ENCODE measurements at places on chromosomes 7 and 10.

GRCh38 chr7:102912742-102913141 is at the start of gene LRRC17:
TSS of gene LRRC17 (plus strand) at chr7:102913000. CDS start at chr7:102933914, 20,914 bp downstream.
- DNase-seq: peak; percentile 60

GRCh38 chr10:4243651-4244050 is 458.6 kb upstream of the KLF6 start:
- DNase-seq: no peak

GRCh38 chr7:28649811-28650210 is 237.5 kb downstream of the CREB5 start:
- DNase-seq: no peak

- no peak for DNase-seq
Observed at GRCh38 chr10:102090772-102091171, 25.6 kb downstream of the HPS6 start.

GRCh38 chr10:91575044-91575610 is 57.7 kb downstream of the PPP1R3C start:
- no peak for DNase-seq

DNA sequence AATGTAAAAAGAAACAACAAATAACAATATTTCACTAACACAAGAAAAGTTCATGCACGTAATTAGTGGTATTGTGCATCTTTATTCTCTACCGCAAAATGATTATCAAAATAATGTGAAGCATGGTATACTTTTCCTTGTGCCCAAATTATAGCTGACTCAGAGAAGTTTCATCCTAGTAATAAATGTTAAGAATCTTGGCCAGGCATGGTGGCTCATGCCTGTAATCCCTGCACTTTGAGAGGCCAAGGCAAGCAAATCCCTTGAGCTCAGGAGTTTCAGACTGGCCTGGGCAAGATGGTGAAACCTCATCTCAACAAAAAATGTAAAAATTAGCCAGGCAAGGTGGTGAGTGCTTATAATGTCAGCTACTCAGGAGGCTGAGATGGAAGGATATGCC is 105.0 kb downstream of the KMT2C start:
- DNase-seq: no peak

- no peak for DNase-seq
Observed at GRCh38 chr7:134669845-134670373, 23.3 kb downstream of the BPGM start.

GRCh38 chr10:89206402-89207180 is 526 bp downstream of the CH25H start:
- DNase-seq: no peak

DNA sequence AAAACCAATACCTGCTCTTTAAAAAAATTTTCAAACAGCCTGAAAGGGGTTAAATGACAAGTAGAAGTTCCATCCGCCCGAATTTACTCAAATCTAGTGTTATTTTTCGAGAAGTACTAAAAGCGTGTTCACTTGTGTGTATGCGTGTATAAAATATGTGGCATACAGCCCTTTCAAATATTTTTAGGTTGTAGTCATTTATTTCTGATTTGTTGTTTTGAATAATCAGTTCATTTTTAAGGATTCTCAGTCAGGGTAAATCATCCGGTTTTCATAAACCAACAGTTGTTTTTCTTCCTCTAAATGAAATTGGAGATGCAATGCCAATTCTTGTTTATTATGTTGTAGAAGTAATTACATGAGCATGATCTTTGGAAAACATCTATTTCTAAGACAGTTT is 6.9 kb upstream of the SUN1 start:
- DNase-seq: no peak

- DNase-seq: no peak
Observed at GRCh38 chr10:97165499-97165898, 20.3 kb downstream of the SLIT1 start.

DNA sequence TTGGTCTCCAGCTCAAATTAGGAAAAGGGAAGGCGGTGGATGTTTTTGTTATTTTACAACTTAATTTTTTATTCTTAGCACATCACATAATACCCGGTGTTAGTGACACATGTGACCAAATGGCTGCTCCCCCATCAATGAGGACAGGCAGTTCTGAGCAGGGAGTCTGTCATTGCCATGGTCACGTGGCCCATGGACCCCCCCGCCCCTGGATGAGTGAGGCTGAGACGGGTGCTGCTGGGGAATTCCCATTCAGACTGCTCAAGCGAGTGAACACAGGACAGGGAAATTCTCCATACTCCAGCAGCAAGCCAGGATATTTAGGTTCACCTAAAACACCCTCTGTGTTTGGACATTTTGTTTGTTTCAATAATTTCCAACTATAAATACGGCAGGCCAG is 34.7 kb upstream of the SLC35B4 start:
- no peak for DNase-seq

DNA sequence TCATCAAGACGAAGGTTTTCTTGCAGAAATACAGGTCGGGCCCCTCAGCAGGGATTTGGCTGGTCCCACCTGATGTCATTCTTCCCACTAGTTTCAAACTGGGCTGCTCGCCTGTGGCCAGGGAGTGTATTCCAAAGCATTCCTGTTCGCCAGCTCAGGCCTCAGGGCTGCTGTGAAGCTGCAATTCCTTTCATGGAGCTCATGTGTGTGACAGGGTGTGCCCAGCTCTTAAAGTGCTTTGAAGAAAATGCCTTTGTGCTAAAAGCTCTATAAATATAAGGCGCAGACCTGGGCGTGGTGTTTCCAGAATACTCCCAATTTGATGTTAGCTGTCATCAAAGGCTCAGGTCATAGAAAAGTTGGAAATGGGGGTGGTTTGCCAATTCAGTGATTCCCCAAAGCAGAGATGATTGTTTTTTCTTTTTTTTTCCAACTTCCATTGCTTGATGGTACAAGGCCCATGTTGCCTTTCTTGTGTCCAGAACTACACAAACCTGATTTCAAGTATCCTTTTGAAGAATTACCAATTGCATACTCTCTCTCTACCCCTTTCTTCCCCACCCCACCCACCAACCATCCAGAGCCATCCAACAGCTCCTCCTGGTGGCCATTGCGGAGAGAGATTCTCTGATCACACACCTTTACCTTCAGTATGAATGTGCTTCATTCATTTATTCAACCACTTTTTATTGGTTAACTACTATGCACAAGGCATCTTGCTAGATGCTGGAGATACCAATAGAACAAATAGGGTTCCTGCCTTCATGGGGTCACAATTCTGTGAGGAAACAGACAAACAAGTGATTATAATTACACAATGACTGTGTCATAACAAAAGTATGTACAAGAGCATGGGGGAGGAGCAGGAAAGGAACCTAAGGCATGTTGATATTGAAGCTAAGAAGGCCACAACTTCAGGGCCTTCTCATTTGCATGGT is 297.3 kb upstream of the LYZL1 start:
- peak; percentile 53 for DNase-seq

GRCh38 chr7:36039243-36039642 is 113.8 kb upstream of the EEPD1 start:
- no peak for DNase-seq

DNA sequence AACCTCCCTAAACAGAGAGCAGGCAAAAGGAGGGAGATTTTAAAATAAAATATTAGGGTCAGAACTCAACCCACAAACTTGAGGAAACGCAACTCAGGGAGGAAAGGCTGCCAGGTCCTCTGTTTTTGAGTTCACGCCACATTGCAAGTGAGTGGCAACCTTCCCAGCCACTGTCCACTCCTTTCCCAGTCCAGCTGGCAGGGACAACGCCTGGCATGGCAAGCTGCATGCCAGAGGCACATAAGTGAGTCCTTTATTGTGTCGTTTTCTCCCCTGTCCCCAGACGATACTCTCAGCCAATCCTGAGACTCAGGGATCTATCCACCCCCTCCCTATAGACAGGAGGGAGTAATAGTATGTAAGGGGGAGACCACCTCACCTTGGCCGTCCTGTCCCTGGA is 22.4 kb downstream of the FBXW4 start:
- no peak for DNase-seq

- DNase-seq: no peak
Observed at GRCh38 chr10:114576716-114577115, 81.4 kb downstream of the ABLIM1 start.

DNA sequence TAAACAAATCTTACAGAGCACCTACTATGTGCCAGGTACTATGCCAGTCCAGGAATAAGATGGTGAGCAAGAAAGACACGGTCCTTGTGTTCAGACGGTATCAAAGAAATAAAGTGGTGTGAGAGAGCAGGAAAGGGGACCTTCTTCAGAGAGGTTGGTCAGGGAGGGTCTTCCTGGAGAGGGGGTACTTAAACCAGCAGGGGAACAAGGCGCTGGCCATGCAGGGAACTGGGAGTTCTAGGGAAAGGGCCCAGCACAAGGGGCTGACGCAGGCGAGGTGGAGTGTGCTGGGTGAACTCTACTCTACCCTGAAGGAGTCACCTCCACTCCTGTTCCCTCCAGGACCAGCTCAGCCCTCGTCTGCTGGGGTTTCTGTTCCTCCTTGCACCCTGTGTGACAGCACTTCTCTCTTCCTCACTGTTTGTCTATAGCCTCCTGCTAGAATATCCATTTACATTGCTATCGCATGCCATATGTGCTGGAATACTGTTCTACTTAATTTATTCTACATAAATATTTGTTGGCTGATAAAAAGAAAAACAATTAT is 73.5 kb downstream of the AOAH start:
- no peak for DNase-seq

DNA sequence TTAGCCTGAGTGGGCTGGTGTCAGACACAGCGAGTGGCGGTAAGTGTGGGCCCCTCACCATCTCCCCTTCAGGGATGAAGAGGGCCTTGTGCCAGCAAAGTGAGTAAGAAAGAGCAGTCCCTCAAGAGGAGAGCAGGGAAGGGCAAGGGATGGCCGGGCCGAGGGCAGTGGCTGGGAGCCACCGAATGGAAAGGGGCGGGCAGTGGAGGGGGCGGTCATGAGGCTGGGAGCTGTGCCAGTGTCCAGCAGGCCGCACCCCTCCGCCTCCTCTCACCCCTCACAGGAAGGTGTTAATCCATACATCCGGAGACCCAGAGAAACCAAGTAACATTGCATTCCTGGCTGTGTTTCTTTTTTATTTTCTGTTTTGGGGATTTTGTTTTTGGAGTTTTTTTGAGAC is 28.6 kb upstream of the RASGEF1A start:
- no peak for DNase-seq

DNA sequence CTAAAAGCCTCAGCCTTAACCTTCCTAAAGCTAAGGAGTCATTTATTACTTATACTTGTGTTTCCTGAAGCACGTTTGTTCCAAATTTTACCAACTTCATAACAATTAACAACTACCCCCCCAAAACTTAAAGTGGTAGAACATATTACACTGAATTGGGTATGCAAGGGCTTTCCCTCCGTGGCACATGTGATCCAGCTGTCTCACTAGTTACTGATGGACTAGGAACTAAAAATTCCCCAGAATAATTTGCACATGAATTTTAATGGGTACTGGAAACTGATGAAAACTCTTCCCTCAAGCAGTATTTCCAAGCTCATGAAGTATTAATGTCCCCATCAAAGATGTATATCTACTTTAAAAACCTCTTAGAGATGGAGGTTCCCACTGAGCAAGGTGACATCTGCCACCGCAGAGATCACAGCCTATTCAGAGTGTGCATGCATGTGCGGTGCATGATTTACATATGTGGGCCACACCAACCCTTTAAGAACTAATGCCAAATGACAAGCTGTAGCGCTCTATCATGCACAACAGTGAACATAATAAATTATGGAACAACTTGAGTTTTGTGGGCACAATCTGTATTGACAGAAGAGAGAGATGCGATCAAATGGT is 139.9 kb upstream of the ADCY1 start:
- no peak for DNase-seq

- no peak for DNase-seq
Observed at GRCh38 chr10:62237966-62238365, 30.7 kb downstream of the RTKN2 start.

GRCh38 chr10:21715531-21716195 is 181.6 kb downstream of the MLLT10 start:
- no peak for DNase-seq

- DNase-seq: no peak
Observed at GRCh38 chr7:25858525-25859411, 293.2 kb upstream of the NFE2L3 start.

- no peak for DNase-seq
Observed at GRCh38 chr7:2336626-2337299, 17.9 kb upstream of the EIF3B start.

GRCh38 chr7:102061981-102062390 is 224.7 kb upstream of the SH2B2 start:
- DNase-seq: no peak

- no peak for DNase-seq
Observed at GRCh38 chr10:90112681-90113080, 411.3 kb downstream of the KIF20B start.

GRCh38 chr10:80187060-80187459 is 18.3 kb downstream of the ANXA11 start:
- no peak for DNase-seq

- no peak for DNase-seq
Observed at GRCh38 chr7:101602082-101602481, 27.0 kb downstream of the MYL10 start.

DNA sequence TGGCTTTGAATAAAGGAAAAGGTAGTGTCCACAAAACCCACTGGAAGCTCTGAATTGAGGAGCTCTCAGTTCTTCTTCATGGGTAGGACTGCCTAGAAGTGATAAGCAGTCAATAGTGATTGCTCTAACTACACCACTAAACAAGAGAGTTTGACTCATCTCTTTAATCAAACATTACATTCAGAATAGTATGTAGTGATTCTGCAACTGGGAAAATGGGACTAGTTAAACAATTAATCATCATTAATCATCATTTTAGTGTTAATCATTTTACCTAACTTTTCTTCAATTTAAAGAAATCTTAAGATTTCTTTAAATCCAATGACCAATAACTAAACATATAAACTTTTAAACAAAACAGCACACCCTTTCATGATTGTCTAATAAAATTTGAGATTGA is 484.0 kb upstream of the FZD8 start:
- DNase-seq: no peak

GRCh38 chr10:70728328-70728727 is 56.0 kb downstream of the ADAMTS14 start:
- DNase-seq: no peak

- no peak for DNase-seq
Observed at GRCh38 chr7:17626235-17626634, 314.1 kb downstream of the SNX13 start.

Data from HEK293T (cell line).